Activated CD4-positive, alpha-beta T cell treated with anti-CD3 and anti-CD28 coated beads for 24 hours (primary cell): ENCODE measurements at places on chromosomes 6 and 20.

GRCh38 chr6:87905101-87905641 is 142.5 kb upstream of the SPACA1 start:
- no peak for DNase-seq

DNA sequence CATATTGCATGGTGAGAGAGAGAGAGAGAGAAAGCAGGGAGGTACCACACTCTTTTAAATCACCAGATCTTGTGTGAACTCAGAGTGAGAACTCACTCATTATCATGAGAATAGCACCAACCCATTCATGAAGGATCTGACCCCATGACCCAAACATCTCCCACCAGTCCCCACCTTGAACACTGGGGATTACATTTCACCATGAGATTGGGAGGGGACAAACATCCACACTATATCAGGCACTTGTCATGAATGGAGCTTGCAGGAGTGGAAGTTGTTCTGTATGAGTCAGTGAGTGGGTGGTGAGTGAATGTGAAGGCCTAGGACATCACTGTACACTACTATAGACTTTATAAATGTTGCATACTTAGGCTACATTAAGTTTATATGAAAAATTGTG is 47.7 kb upstream of the RNF182 start:
- DNase-seq = no peak

DNA sequence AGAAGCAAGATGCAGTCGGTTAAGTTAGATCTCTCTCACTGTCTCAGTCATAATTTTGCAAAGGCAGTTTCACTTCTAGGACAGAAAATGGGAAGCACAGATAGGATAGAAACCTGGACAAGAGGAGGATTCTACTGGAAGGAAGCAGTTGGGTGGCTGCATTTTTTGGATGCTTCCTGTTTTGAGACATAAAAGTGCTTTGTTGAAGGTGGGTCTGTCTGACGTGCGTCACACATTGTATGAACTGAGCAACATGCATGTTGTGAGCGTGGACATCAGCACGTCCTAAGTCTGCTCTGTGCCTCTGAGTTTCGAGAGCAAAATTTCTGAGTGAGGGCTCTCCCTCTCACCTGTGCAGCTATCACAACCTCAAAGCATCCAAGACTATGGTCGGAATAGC is 68.7 kb upstream of the SNX9 start:
- DNase-seq = no peak

DNA sequence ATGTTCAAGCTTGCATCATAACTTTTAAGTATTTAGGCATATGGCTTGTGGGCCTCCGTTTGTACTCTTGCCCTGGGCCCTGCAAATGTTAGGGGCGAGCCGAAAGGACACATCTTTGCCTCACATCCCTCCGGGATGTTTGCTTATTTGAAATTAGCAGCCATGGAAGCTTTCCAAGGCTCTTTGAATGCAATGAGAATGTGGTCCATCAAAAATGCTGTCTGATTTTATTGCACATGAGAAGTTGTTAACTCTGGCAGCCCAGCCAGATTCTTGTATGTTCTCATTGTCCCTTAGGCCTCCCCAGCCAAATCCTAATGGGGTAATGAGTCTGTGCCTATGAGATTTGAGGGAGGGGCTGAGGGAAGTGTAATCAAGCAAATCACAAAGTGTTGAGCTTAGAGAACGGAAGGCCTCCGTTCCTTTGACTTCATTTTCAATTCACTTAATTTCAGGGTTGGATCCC is 261.2 kb upstream of the MARCKS start:
- DNase-seq = no peak

- no peak for DNase-seq
Measured at GRCh38 chr20:1930165-1930564, 35.0 kb downstream of the SIRPA start.

GRCh38 chr20:38255393-38255792 is 5.1 kb downstream of the KIAA1755 start:
- no peak for DNase-seq

- no peak for DNase-seq
Measured at GRCh38 chr6:127221201-127221600, 45.5 kb upstream of the RNF146 start.

GRCh38 chr6:65221153-65221552 is 485.9 kb downstream of the EYS start:
- DNase-seq = no peak

DNA sequence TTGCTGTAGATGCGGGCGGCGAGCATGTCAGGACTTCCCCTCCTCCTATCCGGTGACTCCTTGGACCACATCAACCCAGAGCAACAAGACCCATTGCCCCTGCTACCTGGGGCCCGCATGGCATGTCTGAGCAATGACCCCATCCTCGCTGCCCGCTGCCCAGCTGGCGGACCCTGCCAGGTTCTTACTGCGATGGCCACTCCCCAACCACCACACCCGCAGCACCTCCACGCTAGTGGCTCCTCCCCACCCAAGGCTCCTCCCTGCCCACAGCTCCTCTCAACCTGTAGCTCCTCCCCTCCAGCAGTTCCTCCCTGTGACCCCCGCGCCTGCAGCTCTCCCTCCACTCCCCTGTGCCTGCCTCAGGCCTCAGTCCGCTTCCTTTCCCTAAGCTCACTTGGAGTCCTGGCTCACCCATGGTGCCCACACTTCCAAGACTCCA is 17.6 kb upstream of the SERPINB9 start:
- no peak for DNase-seq

DNA sequence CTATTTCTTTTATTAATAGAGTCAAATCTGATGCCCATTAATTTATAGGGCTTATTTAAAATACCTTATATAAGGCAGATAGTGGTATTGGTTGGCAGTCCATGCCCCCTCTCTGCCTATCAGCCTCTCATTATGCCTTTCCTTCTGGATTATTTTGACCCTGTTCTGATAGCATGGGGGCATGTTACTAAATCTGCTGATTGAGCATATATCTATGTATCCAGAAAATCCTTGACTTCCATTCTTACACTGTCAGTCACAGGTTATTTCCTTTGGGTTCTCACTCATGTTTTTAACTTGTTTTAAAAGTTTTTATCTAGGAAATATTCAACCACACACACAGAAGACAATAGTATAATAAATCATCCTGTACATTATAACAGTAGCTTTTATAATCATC is 1184.9 kb downstream of the HACE1 start:
- DNase-seq = no peak

DNA sequence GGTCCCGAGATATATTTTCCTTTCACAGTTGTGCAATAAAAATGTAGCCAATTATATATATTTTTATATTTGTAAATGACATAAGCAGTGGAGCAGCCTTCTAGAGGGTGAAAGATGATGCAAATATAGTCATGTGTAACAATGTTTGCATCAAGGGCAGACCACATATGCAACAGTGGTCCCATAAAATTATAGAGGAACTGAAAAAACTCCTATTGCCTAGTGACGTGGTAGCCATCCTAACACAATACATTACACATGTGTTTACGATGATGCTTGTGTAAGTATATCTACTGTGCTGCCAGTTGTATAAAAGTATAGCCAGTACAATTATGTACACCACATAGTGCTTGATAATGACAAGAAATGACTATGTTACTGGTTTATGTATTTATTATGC is 162.8 kb downstream of the ZFAND3 start:
- no peak for DNase-seq

GRCh38 chr20:34473262-34473883 is 42.8 kb upstream of the DYNLRB1 start:
- DNase-seq = no peak

- no peak for DNase-seq
Measured at GRCh38 chr20:7656687-7657467, 283.4 kb downstream of the HAO1 start.

DNA sequence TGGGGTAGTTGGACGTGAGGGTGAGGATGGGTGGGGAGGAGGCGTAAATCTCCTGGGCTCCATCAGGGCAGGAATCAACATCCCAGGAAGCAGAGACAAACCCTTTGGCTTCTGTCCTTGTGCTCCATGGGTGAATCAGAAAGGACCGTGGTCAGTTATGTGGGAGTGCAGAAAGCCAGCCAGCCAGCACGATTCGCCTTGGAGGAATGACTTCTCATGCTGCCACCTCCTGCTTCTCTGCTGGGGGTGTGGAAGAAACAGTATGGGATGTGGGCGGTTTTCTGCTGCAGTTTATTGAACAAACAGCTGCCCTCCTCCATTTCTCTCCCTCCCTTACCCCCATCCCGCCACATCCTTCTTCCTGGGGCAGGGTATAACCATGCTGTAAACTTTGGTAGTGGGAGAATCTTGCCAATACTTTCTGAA is 214.5 kb downstream of the SOX4 start:
- DNase-seq = no peak

DNA sequence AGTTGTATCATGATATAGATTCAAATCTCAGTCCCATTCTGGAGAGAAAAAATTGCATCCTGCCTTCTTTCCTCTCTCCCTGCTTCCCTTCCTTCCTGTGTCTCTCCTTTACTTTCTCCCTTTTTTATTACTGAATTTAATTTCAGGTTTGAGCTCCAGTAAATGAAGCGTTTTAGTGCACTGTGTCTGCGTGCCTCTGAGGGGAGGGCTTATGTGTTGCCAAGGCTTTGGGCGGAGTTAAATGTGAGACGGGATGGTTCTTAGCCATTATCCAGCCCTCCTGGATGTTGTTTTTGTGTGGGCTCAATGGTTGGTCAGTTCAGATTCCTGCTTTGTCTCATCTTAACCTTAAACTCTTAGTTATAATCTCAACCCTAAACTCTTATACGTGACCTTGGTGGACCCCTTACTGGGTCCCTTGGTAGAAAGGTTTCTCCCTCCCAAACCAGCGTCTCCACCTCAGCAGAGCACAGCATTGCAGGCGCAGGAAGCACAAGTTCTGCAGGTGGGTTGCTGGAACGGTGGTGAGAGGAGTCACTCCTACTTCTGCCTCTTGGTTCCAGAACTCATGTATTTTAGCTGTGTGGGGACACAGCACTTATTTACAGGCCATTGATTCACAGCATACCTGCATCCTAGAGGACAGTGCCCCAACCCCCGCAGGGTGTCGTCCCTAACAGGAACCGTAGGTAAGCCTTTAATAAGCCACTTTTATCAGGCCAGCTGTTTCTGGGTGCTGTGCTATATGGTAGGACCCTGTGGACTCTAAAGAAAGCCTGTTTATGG is 68.5 kb downstream of the DNAH8 start:
- DNase-seq = no peak
